ENCODE measurements at places on chromosomes 16 and 17.

GRCh38 chr17:67138392-67138791, 94.0 kb downstream of the CACNG1 start:
- no peak for DNase-seq

- DNase-seq: no peak
Observed at GRCh38 chr16:85449885-85450245, 163.3 kb upstream of the GSE1 start.

DNA sequence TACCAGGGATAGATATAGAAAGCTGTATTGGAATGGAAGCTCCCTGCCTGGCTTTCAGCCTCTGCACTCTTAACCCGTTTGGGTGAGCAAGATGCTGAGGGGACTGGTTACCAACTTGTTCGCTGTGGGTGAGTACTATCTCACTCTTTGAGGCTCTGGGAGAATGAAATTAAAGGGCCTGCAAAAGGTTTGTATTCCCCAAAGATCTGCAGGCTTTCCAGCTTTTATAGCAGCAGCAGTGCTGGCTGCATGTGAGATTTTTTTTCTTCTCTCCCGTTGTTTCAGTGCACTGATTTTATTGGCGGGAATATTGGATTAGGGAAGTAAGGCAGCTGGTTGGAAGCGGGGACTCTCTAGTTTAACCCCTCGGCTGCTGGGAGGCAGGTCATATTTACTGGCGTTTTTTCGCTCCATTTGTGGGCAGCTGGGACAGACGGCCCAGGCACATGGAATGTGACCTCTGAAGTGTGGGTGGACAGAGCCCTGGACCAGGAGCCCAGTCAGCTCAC, 30.9 kb downstream of the C17orf75 start:
- DNase-seq: no peak

GRCh38 chr16:2597560-2597902, 59.7 kb downstream of the PDPK1 start:
- DNase-seq: no peak

GRCh38 chr16:85423631-85424030, 189.5 kb upstream of the GSE1 start:
- no peak for DNase-seq

- peak; percentile 82 for DNase-seq
Observed at GRCh38 chr16:67155295-67156142, 4.2 kb downstream of the TRADD start.

GRCh38 chr16:31002862-31003341, 7.5 kb downstream of the STX1B start:
- DNase-seq: no peak

- no peak for DNase-seq
Observed at GRCh38 chr16:86220561-86220960, 289.8 kb upstream of the FOXF1 start.

DNA sequence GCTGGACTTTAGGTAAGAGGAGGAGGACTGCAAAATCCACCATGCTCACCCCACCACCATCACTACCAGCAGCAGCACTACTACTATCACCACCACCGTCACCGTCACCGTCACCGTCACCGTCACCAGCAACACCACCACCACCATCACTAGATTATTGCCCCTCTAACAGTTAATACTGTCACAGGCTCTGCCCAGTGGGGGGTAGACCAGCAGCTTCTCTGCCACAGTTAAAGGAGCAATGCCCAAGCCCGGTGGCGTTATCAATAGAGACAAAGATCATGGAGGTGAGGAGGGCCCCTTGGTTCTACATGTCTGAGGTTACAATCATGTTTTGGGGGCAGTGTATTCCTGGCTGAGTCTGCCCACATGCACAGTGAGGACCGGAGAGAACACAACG, 184.4 kb upstream of the DYNLRB2 start:
- no peak for DNase-seq

GRCh38 chr17:75288770-75289114, 491 bp downstream of the SLC25A19 start:
- no peak for DNase-seq

- DNase-seq: no peak
Observed at GRCh38 chr16:85820604-85821372, 21.3 kb downstream of the COX4I1 start.

DNA sequence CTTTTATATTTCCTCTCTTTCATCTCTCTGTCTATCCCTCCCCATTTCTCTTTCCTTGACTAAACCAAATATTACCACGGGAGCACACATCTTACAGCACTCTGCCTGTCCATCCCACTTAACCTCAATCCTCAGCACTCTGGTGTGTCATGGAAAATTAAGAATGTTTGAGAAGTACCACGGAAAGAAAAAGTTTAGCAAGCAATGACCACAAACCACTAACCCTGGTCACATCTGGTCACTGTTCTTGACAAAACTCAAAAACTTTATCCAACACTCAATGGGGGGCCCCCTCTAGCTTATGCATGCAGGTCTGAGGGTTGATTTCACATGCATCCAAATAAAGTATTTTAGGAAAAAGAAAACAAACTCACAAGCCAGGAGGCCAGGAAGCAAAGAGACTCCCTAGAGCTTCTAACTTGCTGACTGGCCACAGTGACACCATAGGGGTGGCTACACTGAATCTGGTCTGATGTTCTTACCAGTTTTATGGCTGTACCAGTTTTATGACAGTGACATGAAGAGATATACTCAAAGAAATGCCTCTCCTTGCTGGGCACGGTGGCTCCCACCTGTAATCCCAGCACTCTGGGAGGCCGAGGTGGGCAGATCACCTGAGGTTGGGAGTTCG, 229.2 kb downstream of the STX8 start:
- no peak for DNase-seq

GRCh38 chr17:17856386-17856785, 19.6 kb upstream of the SREBF1 start:
- DNase-seq: no peak

- no peak for DNase-seq
Observed at GRCh38 chr16:84955427-84955826, 55.9 kb downstream of the ZDHHC7 start.

DNA sequence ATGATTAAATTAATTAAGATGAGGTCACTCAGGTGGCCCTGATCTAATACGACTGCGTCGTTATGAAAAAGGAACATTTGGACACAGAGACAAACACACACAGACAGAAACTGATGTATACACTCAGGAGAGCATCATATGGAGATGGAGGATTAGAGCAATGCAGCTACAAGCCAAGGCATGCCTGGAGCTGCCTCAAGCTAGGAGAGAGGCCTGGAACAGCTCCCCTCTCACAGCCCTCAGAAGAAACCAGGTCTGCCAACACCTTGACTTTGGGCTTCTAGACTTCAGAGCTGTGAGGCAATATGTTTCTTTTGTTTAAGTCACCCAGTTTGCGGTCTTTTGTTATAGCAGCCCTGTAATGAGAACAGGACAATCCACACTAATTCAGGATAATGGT, 318.9 kb downstream of the HS3ST3B1 start:
- no peak for DNase-seq

- DNase-seq: no peak
Observed at GRCh38 chr17:50661795-50662391, 27.2 kb downstream of the ABCC3 start.

DNA sequence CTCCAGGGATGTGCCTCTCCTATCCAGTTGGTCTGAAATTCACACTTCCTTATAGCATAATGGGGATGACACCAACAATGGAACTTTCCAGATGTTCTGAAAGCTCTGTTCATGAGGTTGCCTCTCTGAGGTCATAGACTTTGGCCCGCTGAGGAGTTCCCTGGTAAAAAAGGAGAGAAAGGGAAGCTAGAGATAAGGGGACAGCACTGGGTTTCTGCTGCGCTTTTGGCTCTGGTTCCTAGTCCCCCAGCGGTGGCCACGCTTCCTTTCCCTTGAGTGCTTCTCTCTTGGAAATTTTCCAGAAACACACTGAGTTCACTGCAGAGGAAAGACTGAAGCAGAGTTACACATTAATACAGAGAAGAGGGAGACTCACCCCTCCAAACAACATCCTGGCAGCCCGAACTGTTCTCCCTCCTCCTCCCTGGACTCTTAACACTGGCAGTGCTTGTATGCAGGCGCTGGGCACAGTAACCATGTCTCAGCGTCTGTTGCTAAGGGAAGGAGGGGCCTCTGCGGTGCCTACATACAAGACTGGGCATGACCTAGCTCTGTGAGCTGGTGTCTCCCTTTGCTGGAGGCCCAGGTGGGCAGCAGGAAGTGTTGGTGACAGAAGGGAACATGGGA, at the start of gene DNAH3:
Gene DNAH3 (minus strand): TSS at position 472 of the 627 bp plus-strand sequence. CDS start 527 bp downstream, outside the sequence.
- peak; percentile 25 for DNase-seq

DNA sequence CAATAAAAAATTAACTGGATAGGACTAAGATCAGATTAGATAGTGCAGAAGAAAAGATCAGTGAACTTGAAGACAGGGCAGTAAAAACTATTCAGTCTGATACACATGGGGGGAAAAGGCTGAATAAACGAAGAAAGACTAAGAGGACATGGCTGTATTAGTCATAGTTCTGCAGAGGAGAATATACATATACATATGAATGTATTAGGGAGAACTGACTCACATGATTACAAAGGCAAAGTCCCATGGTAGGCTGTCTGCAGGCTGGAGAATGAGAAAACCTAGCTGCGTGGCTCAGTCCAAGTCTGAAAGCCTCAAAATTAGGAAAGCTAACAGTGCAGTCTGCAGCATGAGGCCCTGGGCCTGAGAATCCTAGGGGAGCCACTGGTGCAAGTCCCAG, 98.2 kb upstream of the GNAO1 start:
- DNase-seq: no peak

DNA sequence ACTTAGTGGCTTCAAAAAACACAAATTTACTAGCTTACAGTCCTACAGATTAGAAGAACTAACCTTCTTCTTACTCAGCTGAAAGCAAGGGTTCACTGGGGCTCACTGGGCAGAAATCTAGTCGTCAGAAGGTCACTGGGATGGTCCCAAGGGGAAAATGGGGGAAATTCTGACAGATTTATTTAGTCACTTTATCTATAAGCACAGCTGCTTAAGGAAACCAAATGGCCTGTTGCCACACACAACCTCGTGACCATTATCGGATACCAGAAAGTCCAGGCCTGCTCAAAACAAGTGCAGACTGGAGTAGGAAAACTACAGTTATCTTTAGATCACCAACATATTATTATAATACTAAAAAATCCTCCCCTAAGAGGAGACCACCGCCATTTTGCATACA, 374.6 kb upstream of the ASIC2 start:
- no peak for DNase-seq

- no peak for DNase-seq
Observed at GRCh38 chr16:23847251-23847650, 11.5 kb downstream of the PRKCB start.

- DNase-seq: no peak
Observed at GRCh38 chr17:61450641-61451537, 1.3 kb upstream of the TBX4 start.

DNA sequence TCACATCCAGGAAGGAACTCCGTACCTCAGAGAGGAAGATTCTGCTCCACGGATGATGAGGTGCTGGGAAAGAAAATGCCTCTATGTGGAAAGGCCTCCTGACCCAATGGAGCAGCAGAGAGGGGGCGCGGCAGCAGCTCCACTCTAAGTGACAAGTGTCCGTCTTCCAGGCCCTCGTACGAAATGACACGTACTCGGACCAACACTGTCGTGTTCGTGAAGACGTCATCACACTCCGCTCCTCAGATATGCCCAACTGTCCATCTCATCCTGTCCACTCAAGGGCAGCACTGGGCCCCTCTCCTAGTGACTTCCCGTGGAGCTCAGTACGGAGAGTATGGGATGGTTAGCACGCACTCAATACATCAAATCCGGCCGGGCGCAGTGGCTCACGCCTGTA, 32.2 kb downstream of the MRM3 start:
- no peak for DNase-seq

- no peak for DNase-seq
Observed at GRCh38 chr16:70591615-70592014, 54.7 kb upstream of the IL34 start.

- no peak for DNase-seq
Observed at GRCh38 chr17:73272906-73273218, 11.2 kb upstream of the CPSF4L start.

DNA sequence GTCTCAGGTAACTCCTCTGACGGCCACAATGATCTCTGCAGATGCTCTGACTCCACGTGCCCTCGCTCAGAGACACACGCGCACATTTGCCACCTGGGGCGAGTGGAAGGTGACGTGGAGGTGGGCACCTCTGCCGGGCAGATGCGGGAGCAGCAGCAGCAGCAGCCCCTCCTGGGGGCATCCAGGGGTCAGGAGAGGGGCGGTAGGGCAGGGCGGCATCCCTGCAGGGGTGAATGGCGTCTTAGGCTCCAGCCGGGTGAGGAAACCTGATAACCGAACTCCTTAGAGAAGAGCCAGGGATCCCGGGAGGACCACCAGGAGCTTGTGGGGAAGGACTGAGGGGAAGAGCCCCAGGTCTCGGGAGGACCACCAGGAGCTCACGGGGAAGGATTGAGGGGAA, 34.6 kb upstream of the CDH15 start:
- no peak for DNase-seq

DNA sequence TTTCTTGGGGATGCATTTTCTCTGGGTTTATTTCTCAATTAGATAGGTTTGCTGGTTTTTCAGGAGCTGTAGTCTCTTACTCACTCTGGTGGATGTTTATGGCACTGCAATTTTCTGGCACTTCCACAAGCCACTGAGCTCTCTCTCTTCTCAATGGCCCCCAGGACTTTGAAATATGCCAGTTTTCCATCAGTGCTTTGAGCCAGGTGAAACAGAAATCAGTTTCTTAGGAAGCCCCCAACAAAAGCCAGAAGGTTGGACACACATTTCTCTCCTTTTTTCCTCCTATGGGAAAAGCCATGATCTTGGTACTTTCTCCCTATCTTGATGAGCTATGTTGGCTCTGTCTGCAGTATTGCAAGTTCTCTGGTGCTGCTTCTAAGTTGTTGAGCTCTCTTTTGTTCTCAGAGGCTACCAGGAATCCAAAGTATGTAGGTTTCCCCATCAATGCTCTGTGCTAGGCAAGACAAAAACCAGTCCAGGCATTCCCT, 90.7 kb upstream of the SMIM36 start:
- no peak for DNase-seq

- no peak for DNase-seq
Observed at GRCh38 chr17:34301986-34302385, 16.4 kb downstream of the CCL11 start.

DNA sequence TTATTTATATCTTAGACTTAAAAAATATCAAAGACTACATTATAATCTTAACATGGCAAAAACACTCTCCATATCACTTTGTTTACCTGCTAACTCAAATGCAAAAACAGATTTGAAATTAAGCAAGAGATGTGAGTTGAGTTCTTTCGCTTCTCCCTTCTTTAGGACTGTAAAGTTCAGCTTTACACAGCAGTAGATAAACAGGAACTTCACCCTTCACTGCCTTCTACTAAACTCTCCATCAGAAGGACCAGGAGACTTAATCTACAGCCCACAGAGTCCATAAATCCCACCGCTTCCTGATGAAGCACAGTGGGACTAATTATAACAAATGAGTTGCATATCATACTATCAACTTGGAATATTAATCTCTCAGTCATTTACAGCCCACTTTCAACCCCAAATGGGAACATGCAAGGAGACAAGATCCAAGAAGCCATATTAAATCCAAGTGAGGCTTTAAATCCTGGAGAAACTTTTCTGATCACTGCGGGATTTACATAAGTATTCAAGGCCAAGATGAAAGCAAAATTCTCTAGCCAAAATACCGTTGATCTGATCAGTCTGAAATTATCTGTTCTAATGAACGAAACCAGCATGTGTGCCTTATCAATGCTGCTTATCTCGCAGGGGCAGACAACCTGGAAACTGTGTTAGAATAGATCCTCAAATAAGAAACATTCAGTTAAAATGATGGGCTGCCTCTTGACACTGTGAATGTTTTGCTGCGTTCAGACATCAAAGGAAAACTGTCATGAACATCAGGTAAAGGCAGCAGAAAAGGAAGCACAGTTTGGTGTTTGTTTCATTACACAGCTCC, 1.6 kb downstream of the AMFR start:
- DNase-seq: peak; percentile 28

GRCh38 chr17:69605571-69605970, 191.1 kb downstream of the MAP2K6 start:
- no peak for DNase-seq
